ENCODE measurements at places on chromosomes 16 and 17.
A peak's percentile ranks its signal among the peaks of the same experiment; 100 is the strongest.

- peaks cover 3% of the 10 kb centered on the region for H3K36me3 ChIP-seq
- peaks cover 23% of the 10 kb centered on the region for H3K27me3 ChIP-seq
- no peak overlapping the region for H3K27ac ChIP-seq
- H3K4me1 ChIP-seq = peaks cover 24% of the 10 kb centered on the region
- no peak for DNase-seq
- peak overlapping the region; percentile 75 for H3K4me3 ChIP-seq
Observed at GRCh38 chr16:30892670-30893416, 1.0 kb downstream of the BCL7C start.

DNA sequence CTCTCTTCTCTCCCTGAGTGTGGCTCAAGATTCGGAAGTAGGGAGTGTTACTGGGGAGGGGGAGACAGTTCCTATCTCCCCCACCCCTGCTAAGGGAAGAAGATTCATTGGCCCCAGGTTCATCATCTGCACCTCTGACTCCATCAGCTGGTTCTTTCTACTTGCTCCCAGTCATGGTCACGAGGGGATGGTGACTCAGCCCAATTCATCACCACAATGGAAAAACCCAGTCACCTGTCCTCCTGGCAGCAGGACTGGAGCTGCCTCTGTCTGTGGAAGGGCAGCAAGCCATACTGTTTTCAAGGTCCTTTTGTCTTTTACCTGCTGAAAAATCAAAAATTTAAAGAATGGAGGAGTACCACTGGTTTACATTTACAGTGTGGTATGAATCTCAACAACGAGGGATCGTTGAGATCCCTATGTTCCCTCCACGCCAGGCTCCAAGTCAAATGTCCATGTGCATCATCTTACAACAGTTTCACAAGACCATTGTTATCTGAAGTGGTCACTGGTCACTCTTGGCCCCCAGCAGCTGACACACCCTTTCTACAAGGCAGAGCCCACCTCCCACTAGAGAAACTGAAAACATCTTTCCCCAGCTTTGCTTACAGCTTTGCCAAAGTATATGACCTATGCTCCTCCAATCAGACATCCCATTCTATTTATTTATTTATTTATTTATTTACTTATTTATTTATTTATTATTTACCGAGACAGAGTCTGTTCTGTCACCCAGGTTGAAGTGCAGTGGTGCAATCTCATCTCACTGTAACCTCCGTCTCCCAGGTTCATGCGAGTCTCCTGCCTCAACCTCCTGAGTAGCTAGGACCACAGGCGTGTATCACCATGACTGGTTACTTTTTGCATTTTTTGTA lies 40.4 kb upstream of the NDRG4 start:
- no peaks in the 10 kb centered on the region for H3K4me1 ChIP-seq
- no peak overlapping the region for H3K4me3 ChIP-seq
- DNase-seq = no peak
- no peak overlapping the region for H3K27ac ChIP-seq

GRCh38 chr16:26857371-26857770 lies 209.4 kb upstream of the C16orf82 start:
- DNase-seq = no peak
- peaks cover 21% of the 10 kb centered on the region for H3K36me3 ChIP-seq
- H3K4me1 ChIP-seq = no peaks in the 10 kb centered on the region
- H3K27ac ChIP-seq = no peak overlapping the region
- no peak overlapping the region for H3K4me3 ChIP-seq
- H3K27me3 ChIP-seq = peaks cover 17% of the 10 kb centered on the region

GRCh38 chr17:64131606-64132270 lies 1.8 kb upstream of the ERN1 start:
- H3K27me3 ChIP-seq = peaks cover 37% of the 10 kb centered on the region
- H3K27ac ChIP-seq = no peak overlapping the region
- DNase-seq = no peak
- H3K4me1 ChIP-seq = peaks cover 13% of the 10 kb centered on the region
- H3K4me3 ChIP-seq = no peak overlapping the region

DNA sequence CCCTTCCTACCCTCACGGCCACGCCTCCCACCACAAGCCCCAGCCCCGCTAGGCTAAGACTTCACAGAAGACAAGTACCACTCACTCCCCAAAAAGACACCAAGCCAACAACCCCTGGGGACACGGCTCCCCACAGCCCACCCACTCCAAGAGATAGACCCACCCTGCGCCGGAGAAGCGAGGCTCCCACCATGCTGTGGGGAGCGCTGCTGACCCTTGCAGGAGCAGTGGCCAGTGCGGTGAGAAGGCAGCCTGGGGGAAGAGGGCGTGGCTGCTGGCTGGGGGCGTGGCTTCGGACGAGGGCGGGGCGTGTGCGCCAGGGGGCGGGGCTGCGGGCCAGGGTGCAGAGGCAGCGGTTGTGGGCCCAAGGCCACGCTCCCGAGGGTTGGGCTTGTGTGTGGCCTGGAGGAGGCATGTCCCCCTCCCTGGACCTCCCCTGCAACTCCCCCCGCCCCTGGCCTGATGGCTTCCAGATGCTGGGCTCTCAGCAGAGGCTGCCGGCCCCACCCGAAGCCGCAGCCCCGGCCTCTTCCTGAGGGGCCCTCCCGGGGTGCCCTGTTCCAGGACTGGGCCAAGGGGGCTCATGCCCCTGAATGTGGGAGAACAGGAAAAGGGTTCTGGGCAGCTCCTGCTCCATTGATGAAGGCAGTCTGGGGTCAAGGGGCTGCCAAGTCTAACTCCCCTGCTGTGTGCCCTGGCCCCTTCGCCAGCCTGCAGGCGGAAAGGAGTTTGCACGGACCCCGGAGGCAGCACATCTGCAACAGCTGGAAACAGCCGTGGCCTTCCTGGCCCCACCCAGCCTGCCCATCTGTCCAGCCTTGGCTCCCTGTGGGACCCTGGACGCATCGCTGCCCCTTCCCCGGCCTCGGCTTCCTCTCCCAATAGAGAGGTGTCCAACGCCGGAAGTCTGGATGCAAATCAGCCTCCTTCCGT lies 9.1 kb downstream of the TFAP4 start:
- peak overlapping the region; percentile 83 for H3K27ac ChIP-seq
- DNase-seq = peak; percentile 86
- peaks cover 23% of the 10 kb centered on the region for H3K36me3 ChIP-seq

DNA sequence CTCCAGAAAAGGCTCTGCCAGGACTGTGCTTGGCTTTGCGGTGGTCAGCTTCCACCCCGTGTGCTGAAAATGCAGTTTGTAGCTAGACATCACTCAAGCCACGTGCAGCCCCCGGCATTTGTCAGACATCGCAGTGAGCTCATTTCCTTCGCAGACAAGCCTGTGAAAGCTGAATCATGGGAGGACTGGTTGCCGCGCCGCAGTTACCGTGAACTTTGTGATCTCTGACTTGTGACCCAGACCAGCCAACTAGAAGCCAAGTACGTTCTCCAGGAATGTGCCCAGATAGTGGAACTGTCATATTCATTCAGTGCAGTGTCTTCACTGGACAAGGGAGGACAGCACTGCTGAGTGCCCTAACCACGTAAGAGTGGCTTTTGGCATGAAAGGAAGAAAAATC lies 58.1 kb downstream of the NDE1 start:
- no peak overlapping the region for H3K27ac ChIP-seq
- H3K4me3 ChIP-seq = no peak overlapping the region
- H3K4me1 ChIP-seq = no peaks in the 10 kb centered on the region

- peak overlapping the region; percentile 26 for H3K4me3 ChIP-seq
- H3K4me1 ChIP-seq = peaks cover 71% of the 10 kb centered on the region
- H3K27me3 ChIP-seq = peaks cover 24% of the 10 kb centered on the region
- H3K27ac ChIP-seq = no peak overlapping the region
- DNase-seq = peak; percentile 44
- H3K36me3 ChIP-seq = no peaks in the 10 kb centered on the region
Observed at GRCh38 chr17:50210240-50211225, 9.1 kb upstream of the COL1A1 start.

- H3K27ac ChIP-seq = no peak overlapping the region
- H3K4me1 ChIP-seq = peaks cover 11% of the 10 kb centered on the region
- peaks cover 2% of the 10 kb centered on the region for H3K27me3 ChIP-seq
- no peaks in the 10 kb centered on the region for H3K36me3 ChIP-seq
- H3K4me3 ChIP-seq = no peak overlapping the region
Observed at GRCh38 chr17:70345061-70345460, 175.7 kb downstream of the KCNJ2 start.

Measured in WTC11 (cell line).